ENCODE measurements at places on chromosomes 5 and 9.

DNA sequence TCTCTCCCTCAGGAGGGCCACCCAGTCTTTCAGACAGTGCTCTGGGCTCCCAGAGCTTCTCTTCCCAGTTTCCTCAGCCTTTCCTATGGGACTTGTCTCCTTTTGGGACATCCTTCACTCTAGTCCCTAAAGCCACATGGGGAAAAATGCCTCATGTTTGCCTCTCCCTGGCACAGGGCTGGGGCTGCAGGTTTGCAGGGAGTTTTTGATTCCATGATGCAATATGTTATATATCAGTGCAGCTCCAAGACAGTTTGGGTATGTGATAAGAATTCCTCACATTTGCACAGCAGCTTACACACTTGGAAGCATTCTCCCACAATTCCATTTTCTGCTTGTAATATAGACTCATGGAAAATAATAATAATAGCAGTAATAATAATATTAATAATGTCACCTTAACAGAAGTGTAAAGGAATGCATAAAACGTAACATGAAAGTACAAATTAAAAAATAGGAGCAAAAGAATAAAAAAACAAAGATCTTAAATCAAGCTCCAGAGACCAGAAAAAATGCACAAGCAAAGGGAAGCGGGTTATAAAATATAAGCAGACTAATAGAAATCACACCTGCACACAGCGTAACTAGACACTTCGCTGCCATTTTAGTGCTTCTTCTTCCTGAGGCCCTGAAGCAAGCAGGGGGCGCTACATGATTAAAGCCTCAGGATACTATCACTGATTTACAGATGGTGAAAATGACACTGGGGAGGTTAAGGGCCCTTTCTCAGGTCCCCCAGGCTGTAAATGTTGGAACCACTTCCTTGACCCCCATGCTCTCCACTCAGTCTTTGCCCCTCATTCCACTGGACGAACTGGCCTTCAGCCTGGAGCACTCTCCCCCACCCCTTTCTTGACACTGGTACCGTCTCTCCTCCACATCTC, 70.0 kb upstream of the IL17B start:
- no peak for DNase-seq

DNA sequence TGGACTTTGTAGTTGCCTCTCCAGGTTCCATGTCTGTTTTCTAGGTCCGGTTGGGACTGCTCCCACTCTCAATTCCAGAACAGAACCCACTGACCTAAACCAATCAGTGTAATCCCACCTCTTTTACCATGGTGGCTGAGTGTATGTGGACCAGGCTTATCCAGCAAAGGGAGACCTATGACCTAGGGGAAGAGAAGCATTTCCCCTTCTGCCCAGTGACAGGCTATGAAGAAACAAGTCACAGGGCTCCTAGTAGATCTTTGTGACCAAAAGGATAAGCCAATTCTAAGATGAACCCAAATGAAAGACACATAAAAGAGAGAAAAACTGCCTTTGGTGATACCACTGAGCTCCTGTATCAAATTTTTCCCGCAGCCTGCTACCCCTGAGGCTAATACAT, 6.3 kb downstream of the NMRK1 start:
- no peak for DNase-seq

- peak; percentile 8 for DNase-seq
Observed at GRCh38 chr9:81717747-81718077, 28.4 kb upstream of the TLE1 start.

GRCh38 chr5:88876714-88877113, 6.3 kb downstream of the MEF2C start:
- DNase-seq = no peak

DNA sequence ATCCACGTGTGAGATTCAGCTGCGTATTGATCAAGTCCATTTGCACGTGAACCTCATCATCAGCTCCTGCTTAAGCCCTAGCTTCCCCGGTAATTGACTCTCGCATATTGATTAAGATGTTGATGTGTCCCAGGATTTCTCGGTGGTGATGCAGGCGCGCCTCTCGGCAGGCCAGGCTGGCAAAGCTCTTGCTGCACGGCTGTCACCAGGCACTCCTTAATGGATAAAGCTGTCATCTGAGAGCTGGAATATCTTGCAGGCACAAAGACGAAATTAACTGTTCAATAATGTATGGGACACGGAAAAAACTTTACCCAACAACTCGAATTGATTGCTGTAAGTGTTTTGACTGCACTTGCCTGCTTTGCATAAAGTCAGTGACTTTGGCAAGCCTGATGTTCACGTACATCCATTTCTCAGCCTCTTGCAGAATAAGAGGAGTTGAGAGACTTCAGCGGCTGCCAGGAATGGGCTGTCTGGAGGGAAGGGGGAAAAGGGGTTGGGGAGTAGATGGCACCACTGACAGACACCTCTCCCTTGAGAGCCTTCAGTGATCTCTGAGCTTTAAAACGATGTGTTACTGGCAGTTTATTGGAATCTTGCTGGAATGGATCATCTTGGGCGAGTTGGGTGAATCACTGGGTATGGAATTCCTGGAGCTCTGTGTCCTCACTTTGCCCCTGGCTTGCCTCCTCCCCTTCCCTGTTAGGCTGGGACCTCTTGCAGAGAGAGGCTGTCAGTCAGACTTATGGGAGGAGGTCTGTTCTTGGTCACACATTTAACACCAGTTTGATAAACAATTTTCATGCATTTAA, 650.3 kb downstream of the CCDC171 start:
- DNase-seq = peak; percentile 28

- DNase-seq = no peak
Observed at GRCh38 chr5:56825222-56825824, 10.0 kb downstream of the MAP3K1 start.

- no peak for DNase-seq
Observed at GRCh38 chr9:12847561-12847960, 72.7 kb downstream of the LURAP1L start.

DNA sequence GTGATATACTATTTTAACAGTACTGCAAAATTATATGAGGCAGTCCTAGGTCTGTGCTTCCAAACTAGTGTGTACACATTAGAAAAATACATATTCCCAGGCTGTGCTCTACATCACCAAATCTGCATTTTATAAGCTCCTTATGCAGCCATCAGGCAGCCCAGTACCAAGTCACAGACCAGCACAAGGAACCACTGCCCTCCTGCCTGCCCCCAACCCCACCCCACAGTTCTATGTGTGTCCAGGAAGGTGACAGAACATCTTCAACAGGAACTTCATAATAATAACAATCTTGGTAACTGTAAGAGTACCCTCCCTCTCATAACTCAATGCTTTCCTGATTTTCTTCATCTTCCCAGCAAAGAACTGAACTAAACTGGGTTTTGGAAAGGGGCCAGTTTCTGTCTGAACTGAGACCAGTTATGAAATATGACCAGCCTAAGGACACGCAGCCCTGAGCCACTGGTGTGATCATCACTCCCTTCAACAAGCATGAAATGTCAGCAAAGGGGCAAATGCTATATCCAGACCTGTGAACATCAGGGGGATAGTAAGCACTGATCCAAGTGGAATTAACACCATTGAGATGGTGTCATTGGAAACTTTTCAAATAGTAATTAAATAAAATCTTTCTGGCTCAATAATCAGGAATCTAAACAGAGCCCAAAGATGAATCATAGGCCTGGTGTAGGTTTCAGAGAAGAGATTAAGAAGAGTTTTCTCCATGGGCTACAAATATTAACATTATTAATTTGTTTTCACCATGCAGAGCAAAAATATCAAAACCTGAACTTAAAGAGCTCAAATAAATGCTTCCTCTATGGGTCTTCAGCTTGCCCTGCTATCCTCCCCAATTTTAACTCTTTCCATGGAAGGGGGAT, 82.1 kb downstream of the DPYSL3 start:
- DNase-seq = no peak

GRCh38 chr9:130186839-130187522, 14.8 kb downstream of the NCS1 start:
- peak; percentile 87 for DNase-seq
